Stimulated activated CD8-positive, alpha-beta memory T cell treated with anti-CD3 and anti-CD28 coated beads, Interleukin-4, amount 100 ng/mL, for 1 hour (primary cell): ENCODE measurements at places on chromosomes 7 and 10.
A peak's percentile ranks its signal among the peaks of the same experiment; 100 is the strongest.

- DNase-seq, result no peak
Measured at GRCh38 chr10:47175181-47176123, 124.5 kb upstream of the GDF10 start.

- no peak for DNase-seq
Measured at GRCh38 chr10:120969219-120969645, 118.1 kb downstream of the WDR11 start.

GRCh38 chr10:16626697-16627096, 105.0 kb upstream of the C1QL3 start:
- no peak for DNase-seq

DNA sequence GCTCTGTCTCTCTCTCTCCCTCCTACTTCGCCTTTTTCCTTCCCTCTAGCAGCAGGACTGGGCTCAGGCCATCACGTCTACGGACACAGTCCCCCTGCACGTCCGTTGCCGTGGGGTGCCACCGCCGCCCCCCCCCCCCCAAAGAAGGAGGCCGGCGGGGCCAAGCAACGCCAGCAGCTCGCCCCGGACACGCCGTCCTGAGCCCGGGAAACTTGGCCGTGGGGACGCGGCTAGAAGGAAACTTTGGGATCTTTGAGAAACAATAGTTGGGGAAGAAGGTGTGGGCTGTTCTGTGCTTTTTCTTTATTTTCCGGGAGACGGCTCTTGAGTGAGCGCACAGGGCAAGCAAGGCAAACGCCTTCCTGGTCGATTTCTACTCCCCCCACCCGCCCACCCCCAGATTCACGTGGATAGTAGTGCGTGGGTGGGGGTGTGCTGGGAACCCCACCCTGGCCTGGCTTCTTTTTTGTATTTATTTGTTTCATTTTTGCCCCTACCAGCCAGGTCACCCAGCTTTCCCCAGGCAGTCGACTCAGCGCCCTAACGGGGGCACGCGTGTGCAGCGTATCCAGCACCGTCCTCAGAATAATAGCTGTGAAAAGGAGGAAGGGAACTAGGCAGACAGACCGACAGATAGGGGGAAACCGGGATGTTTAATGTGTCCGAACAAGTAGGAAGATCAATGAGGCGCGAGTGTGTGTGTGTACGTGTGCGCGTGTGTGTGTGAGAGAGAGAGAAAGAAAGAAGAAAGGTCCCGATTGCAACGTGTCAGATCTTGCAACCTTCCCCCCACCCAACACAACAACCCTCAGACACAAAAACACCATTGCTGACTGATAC, 1.4 kb downstream of the MXI1 start:
- no peak for DNase-seq

DNA sequence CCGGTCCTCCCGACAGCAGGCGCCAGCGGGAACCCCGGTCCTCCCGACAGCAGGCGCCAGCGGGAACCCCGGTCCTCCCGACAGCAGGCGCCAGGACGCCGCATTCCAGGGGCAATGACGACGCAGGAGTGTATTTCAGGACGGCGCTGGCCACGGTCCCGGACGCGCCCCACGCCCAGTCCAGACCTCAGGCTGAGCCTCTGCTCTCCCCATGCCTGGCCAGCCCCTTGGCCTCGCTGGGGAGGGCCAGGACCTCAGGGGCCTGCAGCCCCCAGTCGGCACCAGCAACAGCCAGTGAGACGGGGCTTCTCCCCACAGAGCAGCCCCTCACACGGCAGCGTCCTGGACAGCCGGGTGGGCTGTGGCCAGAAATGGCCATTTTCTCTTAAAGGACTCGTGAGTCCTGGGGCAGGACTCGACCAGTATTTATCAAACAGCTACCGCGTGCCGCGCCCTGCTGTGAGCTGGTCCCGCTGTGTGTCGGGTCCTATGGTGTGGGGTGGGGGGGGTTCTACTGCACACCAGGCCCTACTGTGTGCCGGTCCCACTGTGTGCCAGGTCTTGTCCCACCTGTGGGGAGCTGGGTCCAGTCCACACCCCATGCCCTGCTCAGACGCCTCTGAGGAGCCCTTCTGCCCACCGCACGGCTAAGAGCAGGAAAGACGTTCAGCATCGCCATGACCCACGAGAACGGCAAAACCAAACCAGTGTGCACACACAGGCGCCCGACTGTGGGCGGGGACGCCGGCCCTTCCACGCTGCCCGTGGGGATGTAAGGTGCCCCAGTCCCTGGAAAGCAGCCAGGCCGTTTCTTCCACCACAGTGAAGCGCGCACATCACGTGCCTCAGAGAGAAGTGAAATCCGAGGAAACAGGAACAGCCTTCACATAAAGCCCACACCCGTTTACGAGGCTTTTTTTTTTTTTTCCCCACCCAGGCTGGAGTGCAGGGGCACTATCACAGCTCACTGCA, 33.3 kb downstream of the GET4 start:
- DNase-seq, result no peak

GRCh38 chr10:62817121-62817765, 1.1 kb upstream of the EGR2 start:
- peak; percentile 38 for DNase-seq

- DNase-seq, result no peak
Measured at GRCh38 chr10:43390759-43391158, 18.2 kb downstream of the HNRNPF start.
